ENCODE measurements at places on chromosomes 7 and 10.

DNA sequence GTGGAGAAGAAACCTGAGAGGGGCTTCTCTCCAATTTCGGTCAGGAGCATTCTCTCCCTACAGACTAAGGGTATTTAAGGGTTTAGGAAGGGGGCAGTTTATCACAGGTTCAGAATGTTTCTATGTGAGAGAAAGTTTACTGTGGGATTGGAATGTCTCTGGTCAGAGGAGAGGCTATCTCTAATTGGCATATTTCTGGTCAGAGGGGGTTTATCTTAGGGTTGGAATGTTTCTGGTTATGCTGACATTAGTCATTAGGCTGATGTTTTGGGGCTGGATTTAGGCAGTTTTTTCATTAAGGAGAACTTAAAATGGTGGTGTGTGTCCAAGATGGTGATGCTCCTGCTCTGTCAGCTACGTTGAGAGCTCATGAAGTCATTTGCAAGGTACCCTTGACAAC is 758.0 kb downstream of the TYW1 start:
- DNase-seq = no peak

DNA sequence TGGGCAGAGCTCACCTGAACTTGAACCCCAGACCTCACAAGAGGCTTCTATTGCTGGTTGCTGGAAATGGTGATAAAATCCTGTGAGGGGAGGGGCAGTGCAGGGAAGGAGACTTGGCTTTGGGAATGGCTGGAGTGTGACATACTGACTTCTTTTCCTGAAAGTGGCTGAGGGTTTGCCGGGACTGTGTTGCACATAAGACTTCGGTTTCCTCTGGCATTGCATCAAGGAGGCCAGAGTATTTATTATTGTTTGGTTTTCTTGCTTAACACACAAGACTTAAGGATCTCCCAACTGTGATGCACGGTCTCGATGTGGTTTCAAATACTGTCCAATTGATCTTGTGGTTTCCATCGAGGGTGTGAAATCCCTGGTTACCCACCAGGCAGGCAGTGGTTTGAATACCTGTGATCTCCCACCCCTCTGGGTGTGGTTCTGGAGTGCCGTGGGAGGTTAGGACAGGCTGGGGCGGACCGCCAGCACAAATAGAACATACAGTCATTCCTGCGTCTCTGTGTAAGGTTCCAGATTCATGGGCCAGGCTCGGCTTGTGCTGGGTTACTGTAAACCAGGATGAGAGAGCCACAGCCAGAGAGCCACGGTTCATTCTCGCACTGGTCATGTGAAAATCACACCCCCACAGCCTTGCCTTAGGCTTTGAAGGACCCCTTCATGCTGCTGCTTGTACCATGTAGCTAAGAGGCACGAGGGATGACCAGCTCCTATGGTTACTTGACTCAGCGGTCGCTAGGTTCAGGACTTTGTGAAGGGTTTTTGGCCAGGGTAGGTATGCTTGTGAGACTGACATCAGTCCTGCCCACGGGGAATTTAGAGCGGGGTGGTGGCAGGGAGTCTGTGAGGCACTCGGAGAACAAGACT is 39.2 kb downstream of the WBP1L start:
- peak; percentile 77 for DNase-seq

- peak; percentile 42 for DNase-seq
Observed at GRCh38 chr7:134458341-134458805, 527 bp downstream of the AKR1B1 start.

- no peak for DNase-seq
Observed at GRCh38 chr7:54963155-54963554, 55.7 kb upstream of the EGFR start.

GRCh38 chr7:100003711-100004661 is 11.4 kb upstream of the ZKSCAN1 start:
- DNase-seq = no peak

GRCh38 chr7:149748076-149748874 is 25.1 kb downstream of the ZNF467 start:
- no peak for DNase-seq

GRCh38 chr10:114869520-114869892 is 47.9 kb downstream of the FHIP2A start:
- DNase-seq = no peak

DNA sequence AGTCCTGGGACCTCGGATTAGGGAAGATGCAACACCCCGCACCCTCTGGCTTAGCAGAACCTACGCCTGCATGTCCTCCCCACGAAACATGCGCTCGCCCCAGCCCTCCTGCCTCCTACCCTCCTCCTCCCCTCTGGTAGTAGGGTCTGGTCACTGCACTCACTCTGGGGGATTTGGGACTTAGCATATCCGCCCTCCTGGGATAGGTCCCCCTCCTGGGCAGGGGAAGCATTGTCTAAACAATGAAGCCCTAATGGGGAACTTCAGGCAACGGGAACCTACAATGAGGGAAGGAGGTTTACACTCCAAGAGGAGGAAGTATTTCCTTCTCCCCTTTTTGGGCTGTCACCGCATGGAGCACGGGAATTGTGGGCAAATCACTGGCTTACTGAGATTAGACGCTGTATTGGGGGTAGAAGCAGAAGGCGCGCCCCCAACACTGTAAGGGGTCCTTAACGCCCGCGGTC is 892 bp downstream of the CRHR2 start:
- no peak for DNase-seq

GRCh38 chr10:110497438-110498086 is at the start of gene DUSP5:
TSS of gene DUSP5 (plus strand) at chr10:110497907. CDS start at chr10:110498122, 215 bp downstream.
- peak; percentile 94 for DNase-seq

DNA sequence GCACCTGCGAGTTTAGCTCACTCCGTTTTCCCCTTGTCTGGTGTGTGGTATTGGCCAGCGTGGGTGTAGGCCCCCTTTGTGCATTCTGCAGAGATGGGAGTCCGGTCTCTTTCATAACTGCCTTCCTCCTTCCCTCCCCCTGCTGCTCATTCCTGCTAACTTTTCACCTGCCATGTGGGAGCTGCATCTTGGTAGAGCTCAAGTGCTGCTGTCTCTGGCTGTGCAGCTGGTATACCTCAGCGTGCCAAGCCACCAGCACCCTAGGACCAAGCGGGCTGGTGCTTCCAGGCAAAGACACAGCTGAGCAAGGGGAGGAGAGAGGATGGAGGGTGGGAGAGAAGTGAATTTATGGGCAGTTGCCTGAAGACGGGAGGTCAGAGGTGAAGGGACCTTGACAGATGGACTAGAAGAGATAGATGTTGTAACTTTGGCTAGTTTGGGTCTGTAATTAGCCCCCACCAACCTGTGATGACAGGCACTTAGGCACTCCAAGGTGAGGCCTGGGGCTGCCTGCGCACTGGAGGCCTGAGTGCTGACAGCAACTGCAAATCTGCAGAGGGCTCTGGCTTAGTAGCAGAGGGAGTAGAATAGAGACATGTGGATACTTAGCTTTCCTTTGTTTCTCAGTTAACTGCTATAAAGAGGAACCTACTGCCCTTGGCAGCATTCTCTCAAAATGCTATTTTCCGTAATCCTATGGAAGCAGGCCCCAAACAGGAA is 148.8 kb upstream of the AGK start:
- peak; percentile 40 for DNase-seq

DNA sequence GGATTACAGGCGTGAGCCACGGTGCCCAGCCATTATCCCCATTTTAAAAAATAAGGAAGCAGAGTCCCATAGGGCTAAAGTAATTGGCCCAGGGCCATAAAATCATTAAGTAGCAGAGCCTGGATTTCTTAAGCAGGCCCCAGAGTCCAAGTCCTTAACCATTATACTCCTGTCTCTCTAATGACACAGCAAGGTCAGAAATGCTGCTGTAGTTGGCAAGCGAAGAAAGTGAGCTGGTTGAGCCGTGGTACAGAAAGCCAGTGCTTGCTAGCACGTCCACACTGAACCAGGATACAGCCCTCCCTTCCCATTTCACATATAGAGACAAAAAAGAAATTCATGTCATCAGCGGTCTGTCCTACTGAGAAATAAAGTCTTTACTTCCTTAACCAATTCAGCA is 562.7 kb downstream of the GALNT17 start:
- no peak for DNase-seq

- peak; percentile 73 for DNase-seq
Observed at GRCh38 chr7:151744656-151745638, 132.0 kb downstream of the PRKAG2 start.

DNA sequence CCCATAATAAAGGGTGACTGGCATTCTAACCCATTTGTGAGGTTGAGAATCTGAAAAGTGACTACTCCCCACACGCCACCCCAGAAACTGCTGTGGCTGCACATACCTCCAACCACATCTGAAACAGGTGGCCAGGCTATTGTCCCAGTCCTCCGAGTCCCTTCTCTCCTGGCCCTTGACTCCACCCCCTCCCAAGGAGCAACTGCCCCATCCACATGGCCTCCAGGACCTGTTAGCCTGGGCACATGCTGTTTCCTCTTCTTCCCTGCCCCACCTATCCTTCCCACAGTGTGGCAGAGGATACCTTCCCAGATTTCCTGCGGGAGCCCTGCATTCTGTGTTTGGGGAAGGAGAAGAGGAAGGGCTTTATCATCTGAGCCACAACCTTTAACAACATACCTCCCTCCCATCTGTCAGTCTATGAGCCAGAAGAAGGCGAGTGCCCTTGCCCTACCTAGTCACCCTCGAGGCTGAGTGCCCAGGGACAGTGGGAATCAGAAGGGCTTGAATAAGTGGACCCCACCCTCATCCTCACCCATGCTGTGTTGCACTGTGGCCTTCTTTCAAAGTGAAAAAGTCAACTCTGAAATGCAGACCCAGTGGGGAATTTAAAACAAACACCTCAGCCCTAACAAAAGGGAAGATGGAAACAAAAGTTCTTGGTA is 11.9 kb downstream of the STEAP1B start:
- DNase-seq = no peak

DNA sequence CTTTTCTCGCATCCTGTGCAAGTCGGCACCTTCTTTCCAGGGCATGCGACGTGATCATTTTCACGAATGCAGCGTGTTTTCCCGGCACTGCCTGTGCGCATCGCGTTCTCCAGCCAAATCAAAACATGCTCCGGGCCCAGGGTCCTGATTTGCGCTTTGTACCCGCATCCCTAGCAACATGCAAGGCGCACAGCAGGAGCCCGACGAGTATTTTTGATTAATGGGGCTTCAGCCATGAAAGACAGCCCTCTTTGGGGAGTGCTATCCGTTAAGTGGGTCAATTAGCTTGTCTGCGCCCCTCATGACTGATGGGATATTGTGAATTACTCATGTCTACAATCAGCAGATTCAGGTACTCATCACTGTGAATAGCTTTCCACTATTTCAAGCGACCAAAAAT is 243.3 kb upstream of the RNF32 start:
- no peak for DNase-seq

GRCh38 chr7:50220273-50220672 is 84.2 kb upstream of the IKZF1 start:
- DNase-seq = no peak

- DNase-seq = no peak
Observed at GRCh38 chr7:116461500-116461899, 38.0 kb upstream of the CAV2 start.

DNA sequence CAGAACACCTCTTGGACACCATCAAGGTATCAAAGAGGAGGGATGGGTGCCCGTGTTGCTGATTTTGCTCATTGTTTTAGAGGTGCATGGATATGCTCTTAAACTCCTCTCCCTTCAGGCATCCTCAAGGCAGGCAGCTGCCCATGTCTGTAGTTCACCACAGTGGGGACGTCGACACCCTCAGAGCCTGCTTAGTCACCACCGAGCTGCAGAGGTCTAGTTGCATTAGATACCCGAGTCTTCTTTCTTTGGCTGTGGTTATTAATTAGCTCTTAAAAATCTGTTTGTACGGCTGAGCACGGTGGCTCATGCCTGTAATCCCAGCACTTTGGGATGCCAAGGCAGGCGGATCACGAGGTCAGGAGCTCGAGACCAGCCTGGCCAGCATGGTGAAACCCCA is 24.7 kb upstream of the TSPAN13 start:
- DNase-seq = no peak

DNA sequence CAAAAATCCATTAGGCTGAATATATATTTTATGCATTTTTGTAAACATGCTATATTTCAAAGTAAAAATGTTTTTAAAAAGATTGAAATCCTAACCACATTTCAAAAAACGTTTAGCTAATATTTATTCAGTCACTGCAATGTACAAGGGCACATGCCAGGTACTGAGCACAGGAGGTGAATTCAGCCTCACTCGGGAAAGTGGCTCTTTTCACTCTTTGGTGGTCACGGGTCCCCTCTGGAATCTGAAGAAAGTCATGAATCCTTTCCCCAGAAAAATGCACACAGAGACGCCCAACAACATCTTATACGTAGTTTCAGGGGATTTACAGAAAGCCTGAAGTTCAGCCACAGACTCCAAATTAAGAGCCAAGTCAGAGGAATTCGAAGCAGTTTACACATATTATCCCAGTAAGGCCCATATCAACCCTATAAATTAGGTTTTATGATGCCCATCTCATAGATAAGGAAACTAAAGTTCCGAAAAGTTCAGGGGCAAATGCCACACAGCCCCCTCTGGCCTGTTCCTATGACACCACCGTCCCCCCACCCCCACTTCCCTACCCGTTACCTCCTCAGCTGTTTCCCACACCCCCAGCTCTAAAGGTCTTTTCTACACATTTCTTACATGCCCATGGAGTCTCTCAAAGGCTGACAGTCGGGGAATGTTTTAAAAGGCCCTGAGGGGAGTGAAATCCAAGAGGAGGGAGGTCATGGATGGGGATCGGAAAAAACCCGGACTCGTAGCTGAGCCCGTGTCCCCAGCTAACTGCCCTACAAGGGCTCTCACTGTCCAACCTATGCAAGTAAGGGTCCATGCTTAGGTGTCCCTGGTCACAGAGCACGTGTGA is 9.6 kb upstream of the SVOPL start:
- DNase-seq = no peak

DNA sequence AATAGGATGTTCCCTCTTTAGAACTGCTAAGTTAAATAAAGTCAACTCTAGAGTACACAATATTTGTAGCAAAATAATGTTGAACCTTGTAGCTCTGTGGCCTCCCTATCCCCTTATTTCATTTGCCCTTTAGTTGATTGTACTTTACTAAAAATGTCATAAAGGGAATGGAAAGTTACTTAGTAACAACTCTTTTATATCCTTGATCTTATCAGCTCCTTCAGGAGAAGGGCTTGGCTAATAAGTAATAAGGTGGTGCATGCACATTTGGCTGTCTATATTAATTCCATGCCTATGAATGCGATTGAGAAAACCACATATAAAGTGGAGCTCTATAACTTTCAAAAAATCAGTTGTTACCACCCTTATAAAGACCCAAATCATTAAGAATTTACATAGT is 41.5 kb upstream of the GATA3 start:
- no peak for DNase-seq

- DNase-seq = no peak
Observed at GRCh38 chr10:45592926-45593325, 79.6 kb downstream of the ZFAND4 start.

DNA sequence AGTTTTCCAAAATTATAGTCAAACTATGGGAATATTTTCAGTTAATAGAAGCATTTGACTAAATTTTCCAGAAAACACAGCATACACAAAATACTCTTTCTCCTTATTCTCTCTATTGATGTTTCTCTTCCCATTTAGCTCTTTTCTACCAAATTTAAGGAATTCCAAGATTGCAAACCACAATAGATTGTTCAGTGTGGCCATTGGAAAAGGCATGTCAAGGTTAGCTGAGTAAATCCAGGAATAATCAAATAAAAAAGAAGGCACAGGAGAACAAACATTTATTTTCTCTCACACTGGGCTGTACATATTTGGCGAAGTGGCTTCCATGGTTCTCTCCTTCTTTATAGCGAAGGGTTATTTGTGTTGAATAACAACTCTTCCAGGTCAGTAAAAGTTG is 117.3 kb downstream of the THSD7A start:
- no peak for DNase-seq
